Foreskin fibroblast (primary cell): ENCODE measurements at places on chromosomes 5 and 9.

DNA sequence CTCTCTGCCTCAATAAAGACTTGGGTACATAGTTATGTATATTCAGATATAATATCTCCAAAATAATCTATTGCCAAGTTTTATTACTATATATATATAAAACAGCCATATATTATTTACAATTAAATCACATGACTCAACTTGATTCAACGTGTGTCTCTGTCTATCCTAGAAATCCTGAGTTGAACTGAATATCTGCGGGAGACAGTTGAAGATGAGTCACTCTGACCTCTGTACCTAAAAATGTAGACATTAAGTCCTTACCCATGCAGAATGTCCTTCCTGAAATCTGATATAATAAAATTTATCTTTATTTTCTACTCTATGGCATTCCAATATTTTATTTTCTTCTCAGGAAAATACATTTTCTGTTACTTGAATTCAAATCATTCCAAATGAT, 218.2 kb upstream of the PRDM9 start:
- peak; percentile 2 for DNase-seq

DNA sequence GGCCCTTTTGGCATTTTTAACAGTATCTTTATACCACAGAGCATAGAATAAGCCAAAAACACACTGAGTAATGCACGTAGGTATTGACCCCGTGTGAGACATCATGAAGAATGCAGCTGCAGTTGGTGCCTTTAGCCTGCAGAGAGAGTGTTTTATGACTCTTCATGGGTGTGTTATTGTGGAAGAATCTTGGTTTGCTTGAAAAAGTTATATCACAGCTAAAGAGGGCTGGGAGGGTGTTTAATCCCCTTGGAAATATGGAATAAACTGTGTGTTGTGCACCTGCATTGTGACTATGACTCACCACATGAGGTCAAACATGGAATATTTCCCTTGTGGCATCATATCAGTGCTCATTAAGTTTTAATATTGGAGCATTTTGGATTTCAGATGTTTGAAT, 458.7 kb downstream of the CDH9 start:
- no peak for DNase-seq

DNA sequence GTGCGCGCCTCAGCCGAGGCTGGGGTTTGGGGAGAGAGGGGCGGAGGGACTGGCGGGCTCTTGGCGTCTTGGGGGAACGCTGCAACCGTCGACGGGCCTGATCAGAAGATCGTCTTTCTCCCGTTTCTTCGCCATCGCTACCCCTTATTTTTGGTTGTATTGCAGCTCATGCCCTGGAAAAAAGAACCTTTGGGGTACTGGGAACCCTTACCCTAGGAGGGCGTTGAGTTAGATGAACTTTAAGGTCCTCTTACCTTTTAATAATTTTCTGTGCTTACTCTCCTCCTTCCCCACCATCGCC, 719 bp downstream of the PAIP2 start:
- DNase-seq, result no peak

DNA sequence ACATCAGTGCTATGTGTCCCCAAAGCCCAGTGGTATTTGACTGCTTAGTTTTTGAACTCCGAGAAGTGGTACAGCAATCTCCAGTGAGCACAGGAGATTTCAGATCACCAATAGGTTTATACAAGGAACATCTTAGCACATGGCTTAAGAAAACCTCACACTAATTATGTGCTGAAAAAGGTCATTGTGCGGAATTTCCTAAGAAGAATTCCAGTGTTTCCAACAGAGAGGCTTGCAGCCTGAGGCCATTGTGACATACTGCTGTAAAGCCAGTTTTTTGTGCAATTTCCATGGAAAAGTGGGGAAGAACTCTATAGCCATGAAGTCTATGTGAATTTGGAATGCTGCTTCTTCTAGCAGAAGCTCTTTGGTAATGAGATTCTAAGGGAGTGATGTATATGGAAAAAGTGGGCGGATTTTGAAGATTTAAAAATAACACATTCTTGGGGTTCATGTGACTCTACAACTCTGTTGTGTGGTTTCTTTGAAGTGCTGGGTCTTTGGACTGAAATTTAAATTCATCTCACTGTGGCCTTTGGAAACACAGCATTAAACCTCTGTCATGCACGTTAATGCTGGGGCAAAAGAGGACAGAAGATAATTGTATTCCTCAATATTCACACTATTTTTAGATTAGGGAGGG, 110.5 kb upstream of the CD180 start:
- DNase-seq, result peak; percentile 51

DNA sequence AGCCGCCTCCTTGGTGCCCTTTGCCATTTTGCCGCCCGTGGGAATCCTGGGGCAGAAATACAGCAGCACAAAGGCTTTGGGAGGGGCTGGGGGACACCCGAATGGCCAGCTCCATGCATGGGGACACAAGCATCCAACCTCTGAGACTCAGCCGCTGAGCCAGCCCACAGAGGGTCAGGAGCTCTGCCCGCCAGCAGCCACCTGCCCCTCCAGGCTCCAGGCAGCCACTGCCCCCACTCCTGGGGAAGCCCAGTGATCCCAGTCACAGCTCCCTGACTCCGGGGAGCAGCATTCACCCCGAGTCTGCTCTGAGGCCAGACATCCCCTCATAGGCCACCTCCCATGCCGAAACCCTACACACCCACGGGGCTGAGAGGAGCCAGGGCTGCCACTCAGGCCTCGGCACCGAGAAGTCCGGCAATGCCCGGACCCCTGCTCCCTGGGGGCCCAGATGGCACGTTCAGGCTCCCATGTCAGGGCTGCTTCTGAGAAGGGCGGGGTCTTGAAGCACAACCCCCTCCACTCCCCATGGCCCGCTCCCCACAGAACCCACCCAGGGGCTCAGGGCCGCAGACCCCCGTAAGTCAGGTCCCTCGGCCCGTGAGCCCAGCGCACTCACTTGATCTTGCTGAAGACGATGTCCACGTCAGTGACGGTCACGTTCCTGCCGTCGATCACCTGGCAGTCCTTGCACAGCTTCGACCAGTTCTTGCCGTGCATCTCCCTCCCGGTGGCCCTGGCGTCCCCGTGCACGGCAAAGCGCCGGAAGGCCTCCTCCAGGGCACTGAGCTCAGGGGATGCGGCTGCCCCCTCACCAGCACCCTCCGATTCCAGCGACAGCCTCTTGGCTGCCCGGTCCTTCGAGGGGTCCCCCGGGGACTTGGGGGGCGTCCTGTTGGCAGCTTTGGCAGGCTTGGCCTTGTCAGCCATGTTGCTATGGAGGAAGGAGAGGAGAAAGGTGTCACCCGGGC, 15.7 kb downstream of the TPPP start:
- DNase-seq, result no peak

- DNase-seq, result no peak
Observed at GRCh38 chr5:157245476-157245875, 20.4 kb upstream of the CYFIP2 start.

DNA sequence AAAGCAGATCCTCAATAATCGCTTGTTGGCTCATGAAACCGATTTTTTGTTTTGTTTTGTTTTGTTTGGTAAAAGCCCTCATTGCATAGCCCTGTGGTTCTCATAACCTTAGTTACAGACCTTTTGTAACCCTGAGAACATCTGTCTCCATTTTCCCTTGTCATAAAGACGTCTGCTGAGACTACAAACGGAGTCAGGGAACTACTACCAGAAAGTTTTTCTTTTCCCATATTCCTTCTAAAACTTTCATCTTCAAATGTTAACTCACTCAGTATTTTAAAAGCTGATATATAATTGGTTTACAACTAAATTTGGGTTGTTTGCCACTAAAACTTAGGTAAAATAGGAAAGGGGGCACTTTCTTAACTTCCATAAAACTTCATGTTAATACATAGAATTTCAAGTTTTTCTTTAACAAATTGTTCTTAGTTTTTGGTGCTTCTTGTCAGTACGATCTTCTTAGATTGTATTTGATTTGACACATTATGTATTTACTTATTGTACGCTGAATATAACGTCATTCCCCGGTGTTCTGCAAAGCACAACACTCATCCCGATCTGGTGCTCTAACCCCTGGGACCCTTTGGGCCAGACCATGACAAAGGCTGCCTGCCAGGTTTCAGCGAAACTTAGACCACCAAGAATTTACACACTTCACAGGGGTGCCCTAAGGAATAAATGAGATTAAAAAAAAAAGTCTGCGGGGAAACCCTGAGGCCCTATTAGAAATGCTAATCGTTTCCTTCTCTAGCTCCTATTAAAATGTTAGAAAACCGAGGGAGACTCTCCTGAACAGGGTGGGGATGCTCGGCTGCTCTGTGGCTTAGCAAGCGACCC, 1.1 kb upstream of the ANP32B start:
- no peak for DNase-seq

GRCh38 chr9:6973762-6974161, 216.0 kb downstream of the KDM4C start:
- DNase-seq, result peak; percentile 48

GRCh38 chr5:93585041-93585766, 2.2 kb downstream of the NR2F1 start:
- no peak for DNase-seq

DNA sequence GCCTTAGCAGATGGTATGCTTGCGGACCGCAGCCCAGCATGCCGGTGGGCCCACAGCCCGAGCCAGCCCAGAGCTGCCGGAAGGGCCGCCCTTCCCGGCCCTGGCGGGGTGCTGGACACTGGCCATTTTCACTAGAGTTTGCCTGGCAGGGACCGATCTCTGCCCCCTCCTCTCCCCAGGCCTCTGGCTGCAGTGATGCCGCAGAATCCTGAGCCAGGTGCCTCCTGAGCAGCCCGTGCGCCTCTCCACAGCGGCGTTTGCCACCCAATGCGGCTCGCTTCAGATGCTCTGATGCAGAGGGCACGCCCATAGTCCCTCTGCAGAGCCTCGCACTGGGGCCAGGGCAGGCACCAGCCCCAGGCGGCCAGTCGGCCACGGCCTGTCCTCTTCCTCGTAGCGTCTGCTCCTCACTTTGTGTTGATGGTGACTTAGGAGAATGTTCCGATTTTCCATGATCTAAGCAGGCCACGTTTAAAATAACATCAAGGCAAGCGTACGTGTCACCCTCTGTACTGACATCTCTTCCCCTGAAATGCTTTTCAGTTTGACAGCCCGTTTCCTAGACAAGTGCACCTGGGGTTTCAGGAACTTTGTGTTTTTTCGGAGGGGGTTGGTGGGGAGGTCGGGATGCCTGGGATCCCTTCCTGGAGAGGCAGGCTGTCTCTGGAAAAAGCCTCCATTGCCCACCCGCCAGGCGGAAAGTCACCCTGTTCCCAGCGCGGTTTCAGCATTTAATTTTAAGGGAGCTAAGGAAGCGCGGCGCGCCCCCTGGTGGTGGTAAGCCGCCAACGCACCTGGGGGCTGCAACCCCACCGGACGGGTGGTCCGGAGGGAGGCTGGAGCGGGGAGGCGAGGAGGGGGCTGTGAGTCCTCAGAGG, 29.8 kb upstream of the HMCN2 start:
- peak; percentile 77 for DNase-seq

GRCh38 chr5:150559701-150560100, 51.8 kb downstream of the NDST1 start:
- DNase-seq, result peak; percentile 21

- DNase-seq, result peak; percentile 49
Observed at GRCh38 chr9:76459694-76460635, 983 bp downstream of the GCNT1 start.

DNA sequence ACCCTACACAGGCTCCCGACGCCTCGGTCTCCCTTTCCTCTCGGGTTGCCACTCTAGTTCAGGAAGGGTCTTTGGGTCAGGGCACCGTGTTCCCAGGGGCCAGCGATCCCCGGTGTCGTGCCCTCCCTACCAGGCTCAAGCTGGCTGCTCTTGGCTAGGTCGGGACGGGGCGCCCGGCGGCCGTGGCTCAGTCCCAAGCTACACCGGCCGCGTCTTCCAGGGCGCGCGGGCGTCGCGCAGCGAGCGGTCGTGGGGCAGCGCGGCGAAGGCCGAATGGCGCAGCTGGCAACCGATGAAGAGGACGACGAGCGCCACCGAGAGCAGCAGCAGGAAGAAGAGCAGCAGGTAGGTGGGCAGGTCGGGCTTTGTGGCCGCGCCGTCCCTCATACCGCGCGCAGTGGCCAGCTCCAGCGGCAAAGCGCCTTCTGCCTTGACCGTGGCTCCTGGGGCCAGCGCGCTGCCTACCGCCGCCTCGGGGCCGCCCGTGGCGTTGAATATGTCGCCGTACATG, 892 bp downstream of the SMIM32 start:
- no peak for DNase-seq

GRCh38 chr5:68657055-68657961, 436.5 kb upstream of the SLC30A5 start:
- DNase-seq, result no peak

- peak; percentile 42 for DNase-seq
Observed at GRCh38 chr5:126016256-126016655, 407.0 kb upstream of the GRAMD2B start.

DNA sequence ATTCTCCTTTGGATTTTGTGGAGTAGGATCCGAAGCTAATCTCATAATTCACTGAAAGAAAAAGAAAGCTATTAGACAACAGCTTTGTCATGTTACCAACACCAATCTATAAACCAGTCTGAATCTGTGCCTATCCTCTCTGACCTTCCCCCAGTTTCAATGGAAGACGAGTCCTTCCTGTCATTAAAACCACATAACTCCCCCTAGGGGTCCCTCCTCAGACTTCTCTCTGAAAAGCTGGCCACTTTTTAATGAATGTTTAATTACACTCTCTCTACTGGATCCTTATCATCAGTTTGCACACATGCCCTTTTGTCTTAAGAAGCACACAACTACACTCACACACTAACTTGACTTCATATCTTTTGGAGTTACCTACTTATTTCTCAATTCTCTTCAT, 98.0 kb upstream of the TSLP start:
- no peak for DNase-seq
